ENCODE measurements at places on chromosomes 7 and 10. TPM values are rescaled to one million over a fixed set of nuclear protein-coding genes. Genes with fewer than 3 reads are reported as not detected.

RAMP3 gene
- not detected for total RNA-seq

HOXA10 gene
- 26.7 TPM for total RNA-seq

METTL27 gene
- total RNA-seq: not detected

CEP55 gene
- total RNA-seq: 98.6 TPM

ZP3 gene
- 0.44 TPM for total RNA-seq

RHBDD2 gene
- 11.8 TPM for total RNA-seq
